ENCODE measurements at places on chromosomes 2 and 18.
A peak's percentile ranks its signal among the peaks of the same experiment; 100 is the strongest.

DNA sequence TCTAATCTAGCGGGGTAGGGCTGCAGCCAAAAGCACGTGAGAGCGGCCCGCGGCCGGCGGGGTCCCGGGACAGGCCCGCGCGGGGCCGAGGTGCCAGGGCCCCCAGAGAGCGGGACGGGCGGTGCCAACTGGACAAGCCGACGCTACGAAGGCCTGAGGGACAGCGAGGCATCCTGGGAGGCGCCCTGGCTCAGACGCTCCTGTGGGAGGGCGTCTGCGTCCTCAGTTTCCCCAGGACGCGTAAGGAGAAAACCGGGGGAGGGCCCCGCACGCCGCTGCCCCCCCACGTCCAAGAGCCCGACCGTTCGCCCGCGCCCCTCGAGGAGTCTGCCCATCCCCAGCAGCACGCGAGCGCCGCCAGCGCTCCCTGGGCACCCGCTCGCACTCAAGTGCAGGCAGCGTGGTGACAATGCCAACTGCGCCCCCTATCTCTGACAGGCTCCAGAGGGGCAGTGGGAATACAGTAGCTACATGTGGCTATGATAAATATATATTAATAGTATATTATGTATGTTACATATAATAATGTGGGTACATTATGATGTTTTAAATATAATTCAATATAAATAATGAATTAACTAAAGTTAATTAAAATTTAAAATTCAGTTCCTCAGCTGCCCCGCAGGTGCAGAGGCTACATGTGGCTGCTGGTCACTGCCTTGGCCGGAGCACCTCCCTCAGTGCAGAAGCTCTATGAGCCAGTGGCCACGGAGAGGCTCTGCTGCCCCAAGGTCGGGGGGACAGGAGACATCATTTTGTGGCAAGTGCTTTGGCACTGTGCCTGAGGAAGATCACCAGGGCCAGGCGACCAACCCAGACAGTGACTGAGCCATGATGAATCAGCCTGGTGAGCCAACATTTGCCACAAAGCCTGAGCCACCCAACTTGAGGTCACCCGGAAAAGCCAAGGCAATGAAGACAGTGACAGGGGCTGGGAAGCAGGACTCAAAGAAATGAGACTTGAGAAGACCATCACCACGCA, 5.5 kb upstream of the SFT2D3 start:
- peak; percentile 36 for DNase-seq

- DNase-seq = no peak
Measured at GRCh38 chr2:222960126-222960525, 91.9 kb upstream of the KCNE4 start.

DNA sequence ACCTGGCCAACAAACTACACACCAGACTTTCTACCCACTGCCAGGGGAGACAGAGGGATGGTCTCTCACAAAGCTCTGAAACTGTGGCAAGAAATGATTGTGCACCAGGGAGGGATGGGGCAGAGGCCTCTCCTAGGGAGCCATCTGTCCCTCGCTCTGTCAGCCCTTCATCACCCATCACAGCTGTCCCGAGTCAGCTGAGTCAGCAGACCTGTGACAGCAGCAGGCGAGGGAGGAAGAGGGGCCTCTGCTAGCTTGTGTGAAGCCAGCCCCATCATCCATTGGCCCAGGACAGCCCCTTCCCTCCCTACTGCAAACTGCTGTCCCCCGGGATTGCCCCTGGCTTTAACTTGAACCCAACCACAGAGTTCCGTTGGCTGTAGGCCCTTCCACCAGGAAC, 5.0 kb downstream of the SH2D6 start:
- no peak for DNase-seq

- DNase-seq = no peak
Measured at GRCh38 chr2:46239175-46239846, 57.9 kb upstream of the EPAS1 start.

DNA sequence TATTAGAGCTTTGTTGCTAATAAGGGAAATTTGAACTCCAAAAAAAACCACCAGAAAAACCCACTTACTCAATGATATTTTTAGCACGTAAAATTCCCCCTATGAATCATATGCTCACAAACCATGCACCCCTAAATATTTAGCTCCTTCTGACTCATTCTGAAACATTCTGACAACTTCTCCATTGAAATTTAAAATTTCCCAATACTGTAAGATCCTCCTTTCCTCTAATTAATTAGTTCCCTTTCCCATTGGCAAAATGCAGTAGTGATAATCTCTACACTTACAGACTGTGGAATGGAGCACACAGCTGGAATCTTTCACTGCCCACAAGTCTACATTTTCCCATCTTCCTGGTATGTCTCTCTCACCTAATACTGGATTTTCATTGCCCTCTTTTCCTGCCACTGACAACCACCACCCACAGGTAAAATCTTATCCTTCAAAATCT, 215.8 kb upstream of the ACVR2A start:
- no peak for DNase-seq

DNA sequence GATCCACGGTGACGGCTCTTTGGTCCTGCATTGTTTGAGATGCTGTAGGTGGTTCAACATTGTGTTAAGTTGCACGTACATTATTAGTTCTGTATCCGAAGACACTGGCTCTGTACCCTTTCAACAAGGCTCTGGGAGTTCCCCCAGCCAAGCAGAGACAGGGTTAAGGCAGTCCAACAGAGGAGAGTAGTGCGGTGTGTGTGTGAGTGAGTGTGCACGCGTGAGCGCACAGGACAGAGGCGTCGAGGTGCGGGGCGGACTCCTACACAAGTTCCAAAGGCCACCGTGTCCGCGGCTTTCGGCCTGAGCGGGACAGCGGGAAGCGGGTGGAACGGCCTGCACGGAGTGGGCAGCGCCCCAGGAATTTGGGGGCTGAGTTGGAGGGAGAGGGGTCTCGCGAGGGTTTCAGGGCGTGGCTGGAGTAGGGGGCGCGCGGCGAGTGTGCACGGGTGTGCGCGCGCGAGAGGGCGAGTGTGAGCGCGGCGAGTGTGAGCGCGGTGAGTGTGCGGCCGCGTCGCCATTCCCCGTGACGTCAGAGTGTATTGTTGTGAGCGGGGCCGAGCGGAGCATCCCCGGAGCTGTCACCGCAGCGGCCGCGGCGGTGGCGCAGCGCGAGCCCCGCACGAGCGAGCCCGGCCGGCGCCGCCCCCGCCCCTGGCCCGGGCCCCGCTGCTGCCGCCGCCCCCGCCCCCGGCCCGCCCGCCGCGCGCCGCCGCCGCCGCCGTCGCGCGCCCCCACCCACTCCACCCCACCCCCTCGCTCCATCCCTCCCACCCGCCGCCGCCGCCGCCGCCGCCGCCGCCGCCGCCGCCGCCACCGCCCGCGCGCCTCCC, at the start of gene ASXL3:
Gene ASXL3, plus strand, starts transcription at position 535 of the 833 bp plus-strand sequence. CDS start 413 bp downstream, outside the sequence.
- peak; percentile 74 for DNase-seq

GRCh38 chr2:21787941-21788340, 664.2 kb downstream of the TDRD15 start:
- DNase-seq = no peak

DNA sequence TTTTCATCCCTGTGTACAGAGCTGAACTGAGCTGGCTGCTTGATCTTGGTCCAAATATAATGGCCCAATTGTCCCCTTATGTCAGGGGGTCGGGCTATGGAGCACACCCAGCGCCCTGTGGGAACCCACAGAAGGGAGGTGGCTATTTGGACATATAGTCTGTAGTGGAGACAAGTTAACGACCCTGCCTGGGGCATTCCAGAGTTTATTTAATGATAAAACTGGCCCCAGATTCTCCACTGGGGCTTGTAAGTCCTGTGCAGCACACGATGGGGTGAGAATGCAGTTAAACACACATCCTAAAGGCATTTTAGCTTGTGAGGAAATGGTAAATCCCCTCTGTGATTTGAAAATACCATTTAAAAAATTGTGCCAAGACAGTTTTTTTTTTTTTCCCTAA, 72.9 kb downstream of the QPCT start:
- no peak for DNase-seq

DNA sequence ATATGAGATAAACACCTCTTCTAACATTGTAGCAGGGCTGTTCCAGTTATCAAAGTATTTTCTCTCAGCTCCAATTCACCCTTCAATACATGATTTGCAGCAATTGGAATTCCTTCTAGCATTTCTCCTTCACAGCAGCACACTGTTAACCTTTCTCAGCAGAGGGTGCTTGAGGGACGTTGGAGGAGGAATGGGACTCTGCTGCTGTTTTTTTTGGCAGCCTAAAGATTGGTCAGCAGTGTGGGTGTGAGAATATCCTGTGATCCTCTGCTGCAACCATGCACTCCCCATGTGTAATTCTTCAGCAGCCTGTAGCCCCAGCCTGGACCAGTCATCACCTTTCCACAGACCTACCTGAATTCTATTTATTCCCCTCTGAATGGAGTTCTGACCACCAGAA, 1708.9 kb upstream of the CELF4 start:
- DNase-seq = no peak

DNA sequence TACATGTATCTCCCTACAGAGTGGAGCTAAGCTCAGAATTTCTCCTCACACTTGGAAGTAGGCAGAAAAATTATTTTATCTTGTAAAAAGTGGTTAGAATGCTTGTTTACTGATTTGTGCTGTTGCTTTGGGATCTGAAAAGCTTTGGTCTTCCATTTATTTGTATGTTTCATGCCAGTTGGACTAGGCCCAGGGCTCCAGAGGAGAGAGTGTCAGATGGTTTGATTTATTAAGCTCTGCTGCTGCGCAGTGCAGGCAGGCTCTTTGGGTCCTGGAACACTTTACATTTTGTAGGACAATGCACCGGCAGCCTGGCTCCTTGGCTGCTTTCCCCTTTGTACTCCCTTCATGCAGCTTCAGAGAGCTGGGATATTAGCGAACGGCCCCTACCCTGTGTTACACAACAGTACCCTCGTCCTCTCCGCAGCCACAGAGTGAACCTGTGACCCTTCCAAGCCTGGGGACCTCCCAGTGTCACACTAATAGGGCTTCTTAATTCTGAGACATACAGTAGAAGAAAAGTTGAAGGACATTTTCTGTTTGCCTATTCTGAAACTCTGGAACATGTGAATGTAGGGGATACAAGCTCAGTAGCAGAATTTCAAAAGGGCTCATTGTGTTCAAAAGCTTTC, 56.7 kb upstream of the EML6 start:
- DNase-seq = no peak

GRCh38 chr2:16608661-16609643, 56.7 kb downstream of the CYRIA start:
- DNase-seq = peak; percentile 81

- peak; percentile 47 for DNase-seq
Measured at GRCh38 chr2:59025157-59025757, 784.1 kb upstream of the FANCL start.

GRCh38 chr2:42659609-42660008, 91.2 kb downstream of the MTA3 start:
- DNase-seq = no peak

- DNase-seq = no peak
Measured at GRCh38 chr18:79485788-79486355, 90.1 kb downstream of the NFATC1 start.

DNA sequence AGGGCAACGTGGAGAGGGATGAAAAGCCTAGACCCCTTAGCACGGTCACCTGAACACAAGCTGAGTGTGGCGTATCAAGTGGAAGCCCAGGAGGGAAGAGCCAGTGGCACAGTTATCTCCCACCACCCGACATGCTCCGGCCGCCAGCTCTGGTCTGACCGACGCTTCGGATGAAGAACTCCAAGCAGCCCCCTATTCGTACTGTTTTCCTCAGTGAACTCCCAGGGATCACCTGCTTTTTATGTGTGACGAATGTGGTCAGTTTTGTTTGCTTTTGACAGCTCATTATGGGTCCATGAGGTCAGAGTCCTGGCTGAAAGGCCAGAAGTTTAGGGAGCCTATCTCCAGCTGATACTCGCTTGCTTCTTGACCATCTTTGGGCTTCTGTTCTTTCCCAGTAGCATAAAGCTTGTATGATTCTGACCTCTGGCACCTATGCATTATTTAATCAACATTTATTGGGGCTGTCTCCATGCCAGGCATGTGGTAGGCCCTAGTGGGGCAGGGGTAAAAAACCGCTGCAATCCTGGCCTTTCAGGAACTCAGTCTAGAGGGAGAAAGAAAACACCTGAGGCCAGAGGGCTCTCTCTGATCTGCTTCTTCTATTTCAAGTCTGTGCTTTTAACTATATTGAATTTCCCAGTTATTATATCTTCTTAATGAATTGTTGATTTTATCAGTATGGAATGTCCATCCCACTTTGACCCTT, 33.0 kb upstream of the MRPL33 start:
- no peak for DNase-seq

DNA sequence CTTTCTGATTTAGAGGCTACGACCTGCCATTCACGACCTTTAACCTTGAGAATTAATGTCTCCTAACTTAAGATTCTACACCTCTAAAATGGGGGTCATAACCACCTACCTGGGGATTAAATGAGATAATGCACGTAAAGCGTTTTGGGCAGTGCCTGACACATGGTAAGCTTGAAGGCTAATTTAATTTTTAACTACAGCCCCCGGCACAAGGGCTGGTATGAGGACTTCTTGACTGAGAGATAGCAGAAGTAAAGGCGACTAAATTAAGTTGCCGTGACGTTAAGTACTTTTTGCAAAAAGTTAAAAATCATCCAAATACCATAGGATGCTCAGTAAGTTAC, 549 bp downstream of the MRPL35 start:
- no peak for DNase-seq

GRCh38 chr2:620004-620403, 57.2 kb downstream of the TMEM18 start:
- DNase-seq = no peak

DNA sequence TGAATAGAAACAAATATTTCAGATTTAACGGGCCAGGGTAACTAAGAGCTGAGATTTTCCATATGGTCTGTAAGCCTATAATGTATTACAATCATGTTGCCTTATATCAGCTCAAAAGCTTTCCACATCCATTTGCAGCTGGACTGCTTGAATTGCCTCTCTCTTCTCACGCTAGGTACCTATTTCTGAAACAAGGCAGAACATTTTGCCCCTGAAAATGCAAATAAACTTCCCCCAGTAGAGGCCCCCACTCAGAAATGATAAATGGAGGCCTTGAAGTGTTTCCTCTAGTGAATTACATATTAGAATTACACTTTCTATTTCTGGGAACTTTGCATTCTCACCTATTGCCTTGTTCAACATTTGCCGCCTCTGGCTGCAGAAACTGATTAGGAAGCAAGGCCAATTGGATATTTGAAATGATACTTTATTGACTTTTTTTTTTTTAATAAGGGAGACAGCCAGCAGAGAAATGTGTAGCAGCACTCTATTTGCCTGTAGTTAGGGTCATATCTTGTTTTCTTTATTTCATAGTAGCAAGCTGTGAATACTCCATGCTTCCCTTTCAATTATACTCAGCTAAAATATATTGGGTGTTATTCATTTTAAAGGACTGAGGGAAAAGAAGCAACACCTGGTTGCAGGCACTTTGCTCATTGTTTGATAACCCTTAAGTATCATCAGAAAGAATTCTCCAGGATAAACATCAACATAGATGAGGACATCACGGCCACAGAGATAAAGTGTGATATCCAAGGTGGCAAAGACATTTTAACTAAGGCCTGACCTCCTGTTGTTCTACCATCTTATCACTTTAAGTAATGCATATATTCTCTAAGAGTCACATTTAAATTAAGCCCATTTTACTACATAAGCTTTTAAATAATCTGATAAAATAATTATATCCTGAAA, 505.5 kb downstream of the LRRTM4 start:
- no peak for DNase-seq
